ENCODE measurements at places on chromosomes 1 and 21. TPM values are rescaled to one million over a fixed set of nuclear protein-coding genes. Genes with fewer than 3 reads are reported as not detected.

DNA sequence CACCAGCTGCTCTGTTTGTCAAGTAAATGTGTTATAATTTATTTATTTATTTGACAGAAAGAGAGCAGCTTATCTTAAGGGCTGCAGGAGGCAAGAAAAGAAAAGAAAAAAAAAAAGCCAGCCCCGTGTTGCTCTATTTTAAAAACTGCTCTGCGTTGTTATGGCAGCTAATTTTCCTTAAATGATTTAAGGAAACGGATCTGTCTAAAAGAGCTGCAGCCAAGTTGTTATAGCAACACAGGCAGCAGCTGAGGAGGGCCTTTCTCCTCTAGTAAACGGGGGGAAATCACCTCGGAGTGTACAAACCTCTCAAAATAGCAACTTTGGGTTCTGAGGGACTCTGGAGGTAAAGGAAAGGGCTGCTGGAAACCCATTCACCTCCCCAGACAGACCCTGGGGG is 149.2 kb downstream of the BEND5 start:
- DNase-seq: no peak

DNA sequence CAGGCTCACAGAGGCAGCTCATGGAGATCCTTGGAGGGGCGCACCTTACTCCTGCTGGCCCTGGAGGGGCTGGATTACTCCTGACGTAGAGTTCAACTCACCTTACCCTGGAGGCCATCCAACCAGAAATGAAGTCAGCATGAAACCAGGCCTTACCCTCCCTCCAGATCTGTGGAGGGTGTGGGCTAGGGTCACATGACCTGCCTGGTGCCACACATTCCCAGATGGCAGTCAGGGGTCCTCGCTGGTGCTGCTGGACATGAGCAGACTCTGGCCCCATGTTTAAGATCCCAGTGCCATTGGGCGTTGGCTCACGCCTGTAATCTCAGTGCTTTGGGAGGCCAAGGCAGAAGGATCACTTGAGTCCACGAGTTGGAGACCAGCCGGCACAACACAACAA is 4.5 kb downstream of the C21orf58 start:
- no peak for DNase-seq

Gene FAM72D
- total RNA-seq: 44.5 TPM

- no peak for DNase-seq
These were observed 266.0 kb downstream of the SPATA17 start for GRCh38 chr1:217897100-217897499.

DNA sequence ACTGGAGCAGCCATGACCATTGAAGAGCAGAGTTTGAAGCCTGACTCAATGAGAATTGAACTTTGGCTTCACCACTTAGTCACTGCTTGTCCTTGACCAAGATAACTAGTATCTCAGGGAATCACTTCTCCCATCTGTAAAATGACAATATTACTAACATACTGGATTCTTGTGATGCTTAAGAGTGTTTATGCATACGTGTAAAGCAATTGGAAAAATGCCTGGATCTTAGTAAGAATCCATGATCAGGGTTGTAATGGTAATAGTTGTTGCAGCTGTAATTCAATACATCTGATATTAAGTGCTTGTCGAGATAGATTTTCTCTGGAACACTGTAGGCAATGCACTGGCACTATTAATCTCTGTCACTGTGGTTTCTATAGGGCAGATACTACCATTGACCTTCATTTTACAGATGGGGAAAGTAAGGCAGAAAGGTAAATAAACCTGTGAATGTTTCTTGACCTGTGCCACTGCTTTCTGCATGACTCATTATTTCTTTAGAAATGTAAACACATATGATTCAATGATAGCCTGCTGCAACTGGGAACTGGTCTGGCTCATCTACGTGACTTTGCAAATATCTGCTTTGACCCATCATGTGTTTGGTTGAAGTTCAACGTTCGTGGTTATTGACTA is 662.5 kb downstream of the PLA2G4A start:
- DNase-seq: no peak

Gene OR2T29
- total RNA-seq: not detected

- no peak for DNase-seq
These were observed 72.5 kb downstream of the RPS6KC1 start for GRCh38 chr1:213123536-213123935.

Gene TTC22
- total RNA-seq: not detected

GRCh38 chr1:179677882-179678281 is 65.2 kb upstream of the FAM163A start:
- DNase-seq: no peak

- no peak for DNase-seq
These were observed 36.2 kb downstream of the LDLRAP1 start for GRCh38 chr1:25579292-25580252.

DNA sequence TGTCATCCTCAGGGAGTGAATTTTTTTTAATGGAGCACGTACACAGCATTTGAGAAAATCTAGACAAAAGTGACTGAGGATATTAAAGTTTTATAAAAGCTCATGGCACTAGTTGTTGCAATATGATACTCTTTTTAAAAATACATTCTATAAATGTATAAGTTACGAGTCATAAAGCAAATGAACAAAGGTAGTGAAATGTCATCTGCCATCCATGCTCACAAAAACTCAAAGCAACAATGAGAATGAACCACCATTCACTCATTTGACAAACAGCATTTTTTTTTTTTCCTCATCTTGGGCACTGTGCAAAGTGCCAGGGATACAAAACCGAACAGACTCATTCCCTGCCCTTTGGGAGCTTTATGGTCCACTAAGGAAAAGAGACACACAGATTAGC is 38.7 kb downstream of the GPR137B start:
- DNase-seq: no peak

GRCh38 chr21:45994086-45994661 is 12.6 kb downstream of the COL6A1 start:
- no peak for DNase-seq

Gene ZSWIM5
- total RNA-seq: 0.42 TPM

- no peak for DNase-seq
These were observed 41.4 kb downstream of the ELK4 start for GRCh38 chr1:205590457-205590768.

- no peak for DNase-seq
These were observed 9.3 kb downstream of the SLC26A9 start for GRCh38 chr1:205933671-205934618.

DNA sequence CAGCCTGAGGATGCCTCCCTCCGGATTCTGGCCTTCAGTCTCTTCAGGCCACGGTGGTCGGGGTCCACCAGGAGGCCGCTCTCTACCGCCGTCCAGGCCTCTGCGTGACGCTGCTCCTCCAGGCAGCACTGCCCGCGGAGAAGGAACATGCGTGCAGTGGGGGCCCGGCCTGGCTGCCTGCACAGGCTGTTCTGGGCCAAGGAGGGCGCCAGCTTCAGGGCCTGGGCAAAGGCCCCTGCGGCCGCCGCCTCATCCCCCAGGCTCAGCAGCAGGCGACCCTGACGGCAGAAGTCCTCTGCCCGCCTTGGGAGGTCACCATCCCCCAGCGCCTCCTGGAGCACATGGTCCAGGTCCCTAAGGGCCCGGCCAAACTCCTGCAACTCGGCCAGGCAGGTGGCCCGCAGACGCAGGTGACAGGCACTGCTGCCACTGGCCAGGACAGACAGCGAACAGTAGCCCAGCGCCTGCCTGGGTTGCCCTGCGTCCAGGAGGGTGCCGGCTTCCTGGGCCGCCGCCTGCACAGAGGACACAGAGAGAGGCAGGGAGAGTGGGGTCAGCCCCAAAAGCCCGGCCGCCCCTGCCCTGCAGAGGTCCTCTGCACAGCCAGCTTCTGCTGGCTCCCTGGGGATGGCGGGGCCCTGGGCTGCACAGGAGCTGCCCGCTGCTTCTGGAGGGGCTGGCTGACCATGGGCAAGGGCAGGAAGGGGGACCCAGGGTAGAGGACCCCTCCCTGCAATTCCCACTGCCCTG is 8.7 kb upstream of the MMEL1 start:
- no peak for DNase-seq

Data from OCI-LY7 (cell line).